Stimulated activated CD4-positive, alpha-beta T cell treated with anti-CD3 and anti-CD28 coated beads, Interleukin-1b, Interleukin-23, amount 100 ng/mL, for 1 hour (primary cell): ENCODE measurements at places on chromosomes 7 and 10.

DNA sequence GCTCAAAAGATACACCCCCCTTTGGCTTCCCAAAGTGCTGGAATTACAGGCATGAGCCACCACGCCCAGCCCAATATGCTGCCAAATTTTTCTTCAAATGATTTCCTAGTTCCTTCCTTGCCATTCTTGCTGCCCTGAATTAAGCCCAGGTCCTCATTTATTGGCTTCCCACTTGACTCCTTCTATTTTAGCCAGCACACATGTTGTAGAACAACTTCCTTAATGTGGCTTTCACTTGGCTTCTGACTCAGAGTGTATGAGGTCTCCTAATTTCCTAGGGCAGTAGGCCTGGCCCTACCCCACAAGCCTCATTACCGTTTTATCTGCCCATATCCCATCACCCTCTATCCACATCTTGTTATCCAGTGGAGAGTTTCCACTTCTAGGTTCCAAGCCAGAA lies 21.8 kb upstream of the HIPK2 start:
- DNase-seq = no peak

DNA sequence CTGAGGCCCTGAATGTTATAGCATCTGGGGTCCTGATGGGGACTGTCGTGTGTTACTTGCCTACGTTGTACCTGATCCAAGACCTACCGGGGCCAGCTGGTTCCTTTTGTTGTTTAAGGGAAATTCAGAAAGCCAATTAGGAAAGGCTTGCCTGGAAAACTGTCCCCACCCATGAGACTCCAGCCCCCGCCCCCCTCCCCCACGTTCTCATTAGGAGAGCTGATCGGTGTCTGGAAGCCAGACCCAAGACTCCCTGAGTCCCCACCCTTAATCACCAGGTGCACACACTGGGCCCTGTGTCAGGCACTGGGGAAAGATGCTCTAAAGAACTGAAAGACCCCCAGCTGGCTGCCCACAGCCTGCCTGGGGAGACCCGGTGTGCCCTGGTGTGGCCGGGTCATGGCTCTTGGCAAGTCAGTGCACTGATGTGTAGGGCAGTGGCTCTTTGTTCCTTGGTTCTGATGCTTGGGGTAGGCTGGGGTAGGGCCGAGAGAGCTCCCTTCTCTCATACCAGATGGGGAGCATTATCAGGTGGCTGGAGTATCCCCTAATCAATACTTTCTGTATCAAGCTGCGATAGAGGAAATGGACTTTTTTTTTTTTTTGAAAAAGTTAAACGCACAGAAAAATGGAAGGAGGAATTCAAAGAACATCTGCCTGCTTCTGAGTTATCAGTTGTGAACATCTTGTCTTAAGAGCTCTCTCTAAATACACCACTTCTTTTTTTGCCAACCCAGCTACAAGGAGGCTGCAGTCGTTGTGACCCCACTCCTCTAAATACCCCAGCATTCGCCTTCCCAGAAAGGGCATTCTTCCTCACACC lies 16.9 kb downstream of the TSPAN15 start:
- no peak for DNase-seq

- no peak for DNase-seq
These were observed 243.9 kb downstream of the SNX13 start for GRCh38 chr7:17696422-17696821.

GRCh38 chr7:40541336-40541735 lies 406.5 kb downstream of the SUGCT start:
- DNase-seq = no peak

DNA sequence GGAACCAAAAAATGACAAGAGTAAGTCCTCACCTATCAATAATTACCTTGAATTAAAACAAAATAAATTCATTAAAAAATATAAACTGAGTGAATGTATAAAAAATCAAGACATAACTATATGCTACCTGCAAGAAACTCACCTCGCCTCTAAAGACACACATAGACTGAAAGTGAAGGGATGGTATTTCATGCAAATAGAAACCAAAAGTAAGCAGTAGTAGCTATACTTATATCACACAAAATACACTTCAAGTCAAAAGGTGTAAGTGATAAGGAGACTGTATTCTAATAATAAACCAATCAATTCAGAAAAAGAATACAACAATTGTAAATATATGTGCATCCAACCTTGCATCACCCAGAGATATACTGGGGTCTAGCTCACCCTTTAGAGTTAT lies 332.6 kb downstream of the SH2D4B start:
- no peak for DNase-seq

GRCh38 chr10:88270871-88271713 lies 312.0 kb downstream of the RNLS start:
- no peak for DNase-seq

GRCh38 chr10:46301056-46301645 lies 14.4 kb downstream of the ANTXRL start:
- no peak for DNase-seq

GRCh38 chr7:69245646-69246045 lies 352.6 kb upstream of the AUTS2 start:
- no peak for DNase-seq

DNA sequence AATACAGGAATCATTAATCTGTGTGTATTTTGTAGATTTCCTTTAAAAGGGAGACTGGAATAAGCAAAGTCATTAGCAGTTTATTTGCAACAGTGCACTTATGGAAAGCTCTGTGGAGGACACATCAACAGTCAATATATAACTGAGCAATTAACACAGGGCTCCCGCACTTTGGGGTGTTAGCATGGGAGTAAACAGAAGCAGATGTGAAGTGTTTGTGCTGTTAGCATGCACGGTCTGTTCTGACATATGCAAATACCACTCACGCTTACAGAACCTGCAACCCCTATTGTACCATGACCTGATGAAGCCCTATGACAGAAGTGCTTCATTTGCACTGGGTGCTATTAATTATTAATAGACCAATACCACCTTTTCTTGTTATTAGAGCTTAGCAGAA lies 118.9 kb downstream of the PPP1R3A start:
- no peak for DNase-seq

GRCh38 chr7:67413670-67414069 lies 417.0 kb downstream of the TYW1 start:
- DNase-seq = no peak

- no peak for DNase-seq
These were observed 12.9 kb upstream of the HOXA2 start for GRCh38 chr7:27115221-27116026.

DNA sequence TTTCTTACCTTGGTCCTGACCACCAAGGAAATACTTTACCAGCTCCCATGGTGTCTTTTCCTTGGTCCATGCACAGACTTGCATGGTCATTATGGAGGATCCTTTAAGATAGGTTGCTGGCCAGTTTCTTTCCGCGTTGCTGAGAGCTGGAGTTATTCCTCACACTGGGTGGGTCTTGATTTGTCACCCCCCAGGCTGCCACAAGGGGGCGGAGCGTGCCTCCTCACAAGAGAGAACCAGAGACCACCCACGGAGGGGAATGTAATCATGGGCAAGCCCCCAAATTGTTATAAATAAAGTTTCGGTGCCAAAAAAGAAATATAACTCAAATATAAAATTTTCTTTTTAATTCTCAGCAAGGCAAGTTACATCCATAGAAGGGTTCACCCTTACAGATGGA lies 10.5 kb upstream of the TRIM24 start:
- DNase-seq = peak; percentile 19

DNA sequence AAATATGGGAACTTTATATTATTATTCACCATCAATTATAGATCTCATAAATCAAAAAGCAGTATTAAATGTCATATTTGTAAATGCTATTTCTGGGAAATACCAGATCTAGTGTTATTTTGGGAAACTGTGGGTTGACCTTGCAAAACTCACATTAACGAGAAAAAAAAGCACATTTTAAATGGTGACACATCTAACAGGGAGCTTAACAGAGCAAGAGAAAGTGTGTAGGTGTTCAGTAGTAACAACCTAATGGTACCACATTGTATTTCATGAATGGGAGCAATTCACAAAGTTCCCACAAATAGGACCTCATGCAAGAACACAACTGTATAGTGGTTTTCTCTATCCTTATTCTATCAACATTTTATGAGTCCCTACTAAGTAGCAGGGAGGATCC lies 26.2 kb upstream of the HDAC9 start:
- no peak for DNase-seq

DNA sequence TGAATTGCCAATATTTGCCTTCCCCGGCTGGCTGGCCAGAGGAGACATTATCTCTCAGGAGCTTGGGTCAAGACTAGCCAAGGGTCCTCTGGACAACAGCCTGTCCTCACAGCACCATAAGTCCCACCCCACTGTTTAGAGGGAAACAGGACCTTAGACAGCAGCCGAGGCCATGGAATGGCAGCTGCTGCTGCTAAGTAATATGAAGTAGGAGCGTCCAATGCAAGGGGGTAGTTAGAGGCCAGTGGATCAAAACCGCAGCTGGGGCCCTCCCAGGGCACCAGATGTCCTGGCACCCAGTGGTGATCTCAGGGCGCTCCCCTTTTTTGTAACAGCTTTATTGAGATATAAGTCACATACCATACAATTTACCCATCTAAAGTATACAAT lies 12.9 kb upstream of the KCP start:
- no peak for DNase-seq

GRCh38 chr10:49666685-49667084 lies 12.8 kb upstream of the C10orf53 start:
- DNase-seq = no peak

DNA sequence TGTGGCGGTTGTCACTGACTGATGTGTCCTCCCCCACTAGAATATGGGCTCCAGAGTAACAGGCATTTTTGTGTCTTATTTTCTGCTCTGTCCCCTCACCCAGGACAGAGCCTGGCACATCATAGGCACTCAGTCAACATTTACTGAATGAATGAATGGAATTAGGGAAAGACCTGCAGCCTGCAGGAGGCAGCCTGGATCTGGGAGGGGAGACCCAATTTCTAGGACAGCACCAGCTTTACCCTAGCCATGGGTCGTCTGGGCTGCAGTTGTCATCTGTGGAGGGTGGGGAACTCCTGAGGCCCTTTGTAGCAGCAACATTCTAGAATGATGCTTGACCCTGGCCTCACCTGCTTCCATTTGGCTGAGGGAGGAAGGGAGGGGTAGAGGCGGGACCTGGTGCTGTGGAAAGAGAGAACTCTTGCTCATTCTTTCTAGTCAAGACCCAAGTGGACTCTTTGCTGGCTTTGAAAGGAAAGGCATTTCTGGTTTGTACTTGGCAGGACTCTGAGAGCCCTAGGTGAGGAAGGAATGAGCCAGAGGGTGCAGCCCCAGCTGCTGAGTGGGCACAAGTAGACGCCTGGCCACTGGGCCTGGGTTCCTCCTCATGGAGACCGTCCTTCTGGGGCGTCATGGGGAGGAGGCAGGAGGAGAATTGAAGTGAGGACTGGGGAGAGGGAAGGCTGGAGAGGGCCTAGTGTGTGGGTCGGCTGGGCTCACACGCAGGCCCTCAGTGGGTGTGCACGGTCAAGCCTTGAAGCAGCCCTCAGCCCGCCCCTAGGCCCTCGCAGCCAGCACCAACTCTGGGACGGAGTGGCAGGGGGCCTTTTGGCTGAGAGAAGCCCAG lies 8.9 kb downstream of the FGF8 start:
- no peak for DNase-seq

DNA sequence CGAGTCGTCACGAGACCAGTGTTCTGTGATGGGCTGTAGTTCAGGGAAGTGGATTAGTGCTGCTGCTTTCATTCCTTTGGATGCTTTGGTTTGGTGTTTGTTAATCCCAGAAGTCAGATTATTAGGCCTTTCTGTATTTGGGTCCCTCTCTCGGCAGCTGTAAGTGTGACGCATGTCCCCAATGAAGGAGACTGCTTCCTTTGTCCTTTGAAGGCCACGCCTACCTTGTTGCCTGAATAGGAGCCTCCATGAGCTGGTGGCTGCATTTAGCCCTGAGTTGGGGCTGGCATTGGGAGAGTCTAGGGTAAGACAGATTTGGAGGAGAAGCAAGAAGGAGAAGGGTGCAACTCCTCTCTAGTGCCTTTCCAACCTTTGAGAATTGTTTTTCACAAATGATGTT lies 34.5 kb downstream of the DOCK1 start:
- no peak for DNase-seq

- DNase-seq = no peak
These were observed 57.0 kb downstream of the CELF2 start for GRCh38 chr10:11074536-11075267.

DNA sequence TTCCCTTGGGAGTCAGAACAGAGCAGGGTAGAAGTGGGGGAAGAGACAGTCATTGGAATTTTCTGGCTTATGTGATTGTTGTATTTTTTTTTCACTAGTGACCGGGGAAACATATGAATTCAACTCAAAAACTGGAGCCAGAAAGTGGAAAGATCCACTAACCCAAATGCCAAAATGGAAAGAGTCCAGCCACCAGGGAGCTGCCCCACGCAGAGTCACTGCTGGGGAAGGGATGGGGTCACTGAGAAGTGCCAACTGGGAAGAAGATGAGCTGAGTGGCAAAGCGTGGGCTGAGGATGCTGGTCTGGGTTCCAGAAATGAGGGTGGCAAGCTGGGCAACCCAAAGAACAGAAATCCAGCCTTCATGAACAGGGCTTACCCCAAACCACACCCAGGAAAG lies 69.2 kb downstream of the CDHR3 start:
- no peak for DNase-seq

DNA sequence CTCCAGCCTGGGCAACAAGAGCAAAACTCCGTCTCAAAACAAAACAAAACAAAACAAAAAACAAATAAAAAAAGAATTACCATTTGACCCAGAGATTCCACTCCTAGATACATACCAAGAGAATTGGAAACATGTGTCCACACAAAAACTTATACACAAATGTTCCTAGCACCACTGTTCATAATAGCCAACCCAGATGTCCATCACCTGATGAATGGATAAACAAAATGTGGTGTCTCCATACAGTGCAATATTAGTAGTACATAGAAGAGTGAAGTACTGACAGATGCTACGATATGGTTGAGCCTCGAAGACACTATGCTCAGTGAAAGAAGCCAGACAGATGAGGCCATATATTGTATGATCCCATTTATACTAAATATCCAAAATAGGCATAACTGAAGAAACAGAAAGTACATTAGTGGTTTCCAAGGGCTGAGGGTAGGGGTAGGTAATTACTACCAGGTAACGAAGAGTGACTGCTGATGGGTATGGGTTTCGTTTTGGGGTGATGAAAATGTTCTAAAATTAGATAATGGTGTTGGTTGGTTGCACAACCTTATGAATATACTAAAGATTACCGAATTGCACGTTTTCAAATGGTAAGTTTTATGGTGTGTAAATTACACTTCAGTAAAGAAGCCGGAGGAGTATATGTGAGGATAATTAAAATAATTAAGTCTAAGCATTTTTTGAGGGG lies 20.0 kb downstream of the MYO1G start:
- no peak for DNase-seq

DNA sequence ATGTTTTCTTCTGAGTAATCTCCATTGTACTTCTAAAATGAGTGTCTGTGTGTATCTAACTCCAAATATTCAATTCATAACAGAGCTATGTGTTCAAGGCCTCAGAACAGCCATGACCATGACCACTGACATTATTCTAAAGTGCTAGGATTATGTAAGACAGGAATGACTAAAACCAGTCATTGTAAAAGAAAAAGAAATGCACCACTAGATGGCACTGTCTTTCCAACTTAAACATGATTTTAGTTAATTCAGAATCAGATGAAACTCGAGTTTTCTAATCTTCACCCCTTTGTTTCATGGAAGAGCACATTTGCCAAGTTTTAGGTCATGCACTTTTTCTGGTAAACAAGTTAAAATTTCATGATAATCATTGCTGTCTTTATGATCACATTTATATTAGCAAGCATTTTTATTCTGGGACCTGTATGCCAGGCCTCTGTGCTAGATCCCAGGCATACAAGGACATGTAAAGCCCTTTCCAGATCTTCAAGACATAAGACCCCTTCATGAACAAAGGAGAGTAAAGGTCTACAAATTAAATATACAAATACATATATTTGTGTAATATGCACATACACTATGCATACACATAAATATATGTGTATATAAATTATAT lies 26.1 kb upstream of the RSU1 start:
- no peak for DNase-seq
